Endodermal cell (in vitro differentiated cells): ENCODE measurements at places on chromosomes 5 and 9. TPM values are rescaled to one million over a fixed set of nuclear protein-coding genes. Genes with fewer than 3 reads are reported as not detected.

- H3K27ac ChIP-seq, result no peak overlapping the region
- H3K4me1 ChIP-seq, result no peaks in the 10 kb centered on the region
- H3K4me3 ChIP-seq, result no peak overlapping the region
- no peaks in the 10 kb centered on the region for H3K27me3 ChIP-seq
- H3K36me3 ChIP-seq, result peaks cover 79% of the 10 kb centered on the region
- no peak for DNase-seq
Measured at GRCh38 chr9:71704796-71705195, 63.5 kb downstream of the CEMIP2 start.

The BTNL8 gene
- total RNA-seq, result not detected in 2 replicates

The MTMR12 gene
- 31.3 and 32.7 TPM in 2 replicates for total RNA-seq

The C9orf78 gene
- 29.9 and 31.3 TPM in 2 replicates for total RNA-seq

The NSUN2 gene
- 35.1 to 74.6 TPM (median 71.8 TPM) in 3 replicates for total RNA-seq

The SLC1A3 gene
- total RNA-seq, result 1.7 and 2.6 TPM in 2 replicates

The ENTPD8 gene
- total RNA-seq, result 0.33 to 0.42 TPM in 2 of 3 replicates, not detected in the other

The SLC34A3 gene
- 0.15 to 0.33 TPM (median 0.17 TPM) in 3 replicates for total RNA-seq
